Thyroid gland (tissue), 4 donors: ENCODE measurements at places on chromosomes 1 and 21.

DNA sequence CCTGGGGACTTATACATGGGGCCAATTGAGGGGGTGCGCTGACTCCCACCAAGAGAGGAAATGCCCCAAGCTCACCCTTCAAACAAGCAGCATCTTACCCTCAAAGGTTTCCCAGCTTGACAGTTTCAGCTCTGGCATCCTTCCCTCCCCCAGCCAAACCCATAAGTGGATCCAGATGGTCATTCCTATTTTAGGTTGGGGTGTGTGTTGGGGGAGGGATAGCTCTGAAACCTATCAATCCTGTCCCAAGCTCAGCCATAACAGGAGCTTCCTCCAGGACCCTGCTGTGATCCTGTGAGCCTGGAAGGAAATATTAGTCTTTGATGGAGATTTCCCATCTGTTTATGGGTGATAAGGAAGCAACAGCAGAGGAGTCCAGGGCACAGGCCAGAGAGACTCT is 3.4 kb upstream of the TMEM222 start:
- no peak for DNase-seq

GRCh38 chr1:95033843-95034242 is 38.9 kb downstream of the ALG14 start:
- DNase-seq = no peak

- DNase-seq = peak; percentile 12
Measured at GRCh38 chr1:152479792-152480595, 30.6 kb upstream of the LCE5A start.

DNA sequence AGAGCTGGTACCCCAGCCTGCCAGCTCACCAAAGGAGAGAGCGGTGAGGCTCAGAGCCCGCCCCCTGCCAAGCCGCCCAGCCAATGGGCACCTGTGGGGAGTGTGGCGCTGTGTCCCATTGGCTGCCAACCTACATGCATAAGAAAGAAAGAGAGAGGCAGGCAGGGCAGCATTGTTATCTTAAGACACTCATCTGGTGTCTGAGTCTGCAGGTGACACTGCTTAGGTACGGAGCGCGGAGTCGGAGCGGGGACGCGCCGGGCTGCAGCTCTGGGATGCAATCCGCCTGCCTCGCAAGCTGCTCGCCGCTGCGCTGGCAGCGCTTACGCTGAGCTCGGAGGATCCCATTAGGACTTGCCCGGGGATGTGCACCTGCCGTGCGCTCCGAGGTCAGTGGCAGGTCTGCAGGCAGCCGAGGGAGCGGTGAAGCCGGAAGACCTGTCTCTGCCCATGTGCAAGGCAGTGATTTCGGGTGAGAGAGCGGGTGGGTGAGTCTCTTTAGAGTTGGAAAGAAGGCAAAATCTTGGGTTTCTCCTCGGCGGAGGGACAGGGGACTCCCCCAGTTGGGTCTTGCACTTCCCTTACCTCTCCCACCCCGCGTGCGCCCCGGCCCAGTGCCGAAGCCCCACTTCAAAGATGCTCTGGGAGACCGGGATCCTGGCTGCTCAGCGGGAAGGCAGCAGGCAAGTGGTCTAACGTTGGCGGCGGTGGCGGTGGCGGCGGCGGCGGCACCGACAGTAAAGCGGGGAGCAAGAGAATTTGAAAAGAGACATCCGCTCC is at the start of gene BRINP2:
Gene BRINP2 (plus strand): TSS at position 203 of the 780 bp plus-strand sequence. CDS start 58,919 bp downstream, outside the sequence.
- peak; percentile 54 for DNase-seq

DNA sequence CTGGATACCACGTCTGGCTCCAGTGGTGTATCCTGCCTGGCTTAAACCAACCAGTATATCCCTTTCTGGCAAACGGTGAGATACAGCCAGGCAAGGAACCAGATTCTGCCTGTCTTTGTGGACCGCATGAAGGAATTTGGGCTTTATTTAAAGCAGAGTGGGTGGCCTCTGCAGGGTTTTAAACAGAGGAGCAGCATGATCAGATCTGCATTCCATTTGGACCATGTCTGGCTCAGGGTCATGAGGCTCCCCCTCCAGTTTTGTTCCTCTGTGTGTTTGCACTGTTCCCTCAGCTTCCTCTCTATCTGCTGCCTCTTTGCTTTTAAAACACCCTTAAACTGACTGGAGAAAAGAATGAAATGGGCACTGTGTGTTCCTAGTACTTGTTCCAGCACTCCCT is 195.0 kb downstream of the GIPC2 start:
- no peak for DNase-seq

- DNase-seq = no peak
Measured at GRCh38 chr1:63912643-63913042, 138.8 kb downstream of the ROR1 start.

DNA sequence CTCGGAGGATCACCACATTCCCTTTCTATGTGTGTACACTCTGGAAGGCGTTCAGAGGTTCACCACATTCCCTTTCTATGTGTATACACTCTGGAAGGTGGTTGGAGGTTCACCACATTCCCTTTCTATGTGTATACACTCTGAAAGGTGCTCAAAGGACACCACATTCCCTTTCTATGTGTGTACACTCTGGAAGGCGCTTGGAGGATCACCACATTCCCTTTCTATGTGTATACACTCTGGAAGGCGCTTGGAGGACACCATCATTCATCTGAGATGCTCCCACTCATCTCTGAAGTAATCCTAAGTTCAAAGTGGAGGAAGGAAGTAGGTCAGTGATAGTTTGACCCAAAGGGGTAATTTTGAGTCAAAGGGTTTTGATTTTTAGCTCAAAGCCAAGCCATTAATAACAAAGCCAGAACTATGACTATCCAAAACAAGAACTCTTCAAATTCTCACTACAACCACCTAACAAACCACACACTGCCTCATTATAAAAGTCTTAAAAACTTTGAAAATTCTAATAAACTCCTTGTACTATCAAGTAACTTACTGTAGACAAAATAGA is 32.9 kb downstream of the NRIP1 start:
- DNase-seq = no peak

- DNase-seq = no peak
Measured at GRCh38 chr1:109275706-109276345, 7.1 kb downstream of the PSRC1 start.

GRCh38 chr1:13701271-13701640 is 1.3 kb downstream of the PRDM2 start:
- no peak for DNase-seq

- no peak for DNase-seq
Measured at GRCh38 chr1:185578293-185578692, 155.9 kb upstream of the HMCN1 start.

DNA sequence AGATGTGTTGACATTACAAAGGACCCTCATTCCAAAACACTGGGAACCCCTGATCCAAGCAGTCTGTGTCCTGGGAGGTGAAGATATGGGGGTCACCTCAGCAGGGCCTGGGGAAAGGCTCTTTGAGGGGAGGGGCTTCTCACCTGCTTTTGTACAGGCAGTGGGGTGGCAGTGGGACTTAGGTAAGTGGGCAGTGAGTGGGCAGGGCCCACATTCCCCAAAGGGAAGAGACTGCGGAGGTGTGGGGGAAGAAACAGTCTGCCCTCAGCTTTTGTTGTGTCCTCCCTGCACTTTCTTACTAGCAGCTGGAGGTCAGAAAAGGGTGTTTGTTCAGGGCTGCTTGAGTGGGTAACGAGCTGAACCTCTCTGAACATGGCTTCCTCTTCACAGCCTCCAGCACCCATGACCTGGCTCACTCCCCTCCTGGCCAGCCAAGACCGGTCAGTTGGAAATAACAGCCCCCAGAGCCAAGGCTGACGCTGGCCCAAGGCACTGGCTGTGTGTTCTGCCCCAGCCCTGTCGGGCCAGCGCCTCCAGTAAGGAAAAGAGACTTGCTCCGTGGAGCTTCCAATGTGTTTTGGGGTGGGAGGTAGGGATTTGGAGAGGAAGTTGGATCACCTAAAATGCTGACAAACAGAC is 173.5 kb downstream of the PSMG1 start:
- peak; percentile 92 for DNase-seq

DNA sequence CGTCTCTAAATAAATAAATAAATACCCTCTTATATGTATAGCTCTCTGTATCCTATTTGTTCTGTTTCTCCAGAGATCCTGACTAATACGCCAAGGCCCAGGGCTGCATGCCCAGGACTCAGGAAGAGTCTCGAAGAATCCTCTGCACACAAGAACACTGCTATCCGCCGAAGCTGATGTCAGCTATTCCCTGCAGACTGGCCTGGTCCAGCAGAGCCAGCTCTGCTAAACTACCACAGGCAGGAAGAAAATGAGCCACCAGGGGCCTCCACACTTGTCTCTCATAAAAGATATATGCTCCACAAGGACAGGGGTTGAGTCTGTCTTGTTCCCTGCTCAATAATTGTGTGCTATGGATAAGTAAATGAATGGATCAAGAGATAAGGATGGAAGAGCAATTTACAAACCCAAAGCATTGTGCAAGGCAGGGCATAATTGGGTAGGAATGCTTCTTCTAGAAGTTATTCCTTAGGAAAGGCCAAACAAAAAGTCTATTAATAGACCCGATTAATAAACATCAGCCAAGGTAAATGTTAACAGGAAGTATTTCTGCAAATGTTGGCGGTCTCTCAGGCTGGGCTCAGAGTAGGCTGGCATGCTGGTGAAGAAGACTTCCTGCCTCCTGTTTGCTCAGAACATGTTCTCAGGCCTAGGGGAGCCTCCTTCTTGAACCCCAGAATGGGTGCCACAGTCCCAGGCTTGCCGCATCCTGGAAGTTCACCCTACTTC is 26.3 kb upstream of the MAN1C1 start:
- DNase-seq = no peak

- DNase-seq = no peak
Measured at GRCh38 chr1:64046243-64046642, 157.2 kb upstream of the UBE2U start.

DNA sequence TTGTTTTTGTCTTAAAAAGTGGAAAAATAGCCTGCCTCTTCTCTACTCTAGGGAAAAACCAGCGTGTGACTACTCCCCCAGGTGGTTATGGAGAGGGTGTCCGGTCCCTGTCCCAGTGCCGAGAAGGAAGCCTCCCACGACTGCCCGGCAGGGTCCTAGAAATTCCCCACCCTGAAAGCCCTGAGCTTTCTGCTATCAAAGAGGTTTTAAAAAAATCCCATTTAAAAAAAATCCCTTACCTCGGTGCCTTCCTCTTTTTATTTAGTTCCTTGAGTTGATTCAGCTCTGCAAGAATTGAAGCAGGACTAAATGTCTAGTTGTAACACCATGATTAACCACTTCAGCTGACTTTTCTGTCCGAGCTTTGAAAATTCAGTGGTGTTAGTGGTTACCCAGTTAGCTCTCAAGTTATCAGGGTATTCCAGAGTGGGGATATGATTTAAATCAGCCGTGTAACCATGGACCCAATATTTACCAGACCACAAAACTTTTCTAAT is 35.0 kb upstream of the TDRD10 start:
- no peak for DNase-seq

GRCh38 chr1:2232255-2232915 is 4.3 kb downstream of the SKI start:
- DNase-seq = no peak

- no peak for DNase-seq
Measured at GRCh38 chr1:17118706-17119075, 560 bp downstream of the PADI2 start.

DNA sequence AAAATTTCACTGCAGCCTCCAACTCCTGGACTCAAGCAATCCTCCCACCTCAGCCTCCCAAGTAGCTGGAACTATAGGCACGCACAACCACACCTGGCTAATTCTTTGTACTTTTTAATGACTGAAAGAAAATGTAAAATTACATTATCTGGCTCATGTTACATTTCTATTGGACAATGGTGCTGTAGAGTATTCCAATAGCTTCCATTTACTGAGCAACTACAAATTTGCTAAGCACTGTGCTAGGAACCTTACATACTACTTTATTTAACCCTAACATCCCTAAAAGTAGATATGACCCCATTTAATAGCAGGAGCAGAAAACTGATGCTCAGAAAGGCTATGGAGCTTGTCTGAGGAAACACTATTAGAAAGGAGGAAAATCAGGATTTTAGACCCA is 19.7 kb downstream of the SDE2 start:
- DNase-seq = no peak

GRCh38 chr1:207396168-207396746 is 57.9 kb upstream of the CR2 start:
- DNase-seq = no peak

DNA sequence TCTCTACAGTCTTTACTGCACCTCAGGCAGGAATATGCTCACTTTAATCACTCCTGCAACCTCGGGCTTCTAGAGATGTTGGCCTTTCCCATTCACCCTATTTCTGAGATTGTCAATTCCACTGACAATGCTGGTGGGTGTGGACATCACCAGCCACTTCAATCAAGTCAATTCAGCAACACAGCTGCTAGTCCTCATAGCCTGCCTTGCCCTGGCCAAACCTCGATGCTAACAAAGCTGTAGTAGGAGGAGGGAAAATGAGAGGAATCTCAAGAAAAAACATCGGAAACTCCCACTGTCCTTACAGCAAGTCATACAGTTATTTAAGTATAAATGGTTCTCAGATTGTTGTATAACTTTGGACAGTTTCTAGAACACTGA is 155.0 kb downstream of the KCNH1 start:
- no peak for DNase-seq

DNA sequence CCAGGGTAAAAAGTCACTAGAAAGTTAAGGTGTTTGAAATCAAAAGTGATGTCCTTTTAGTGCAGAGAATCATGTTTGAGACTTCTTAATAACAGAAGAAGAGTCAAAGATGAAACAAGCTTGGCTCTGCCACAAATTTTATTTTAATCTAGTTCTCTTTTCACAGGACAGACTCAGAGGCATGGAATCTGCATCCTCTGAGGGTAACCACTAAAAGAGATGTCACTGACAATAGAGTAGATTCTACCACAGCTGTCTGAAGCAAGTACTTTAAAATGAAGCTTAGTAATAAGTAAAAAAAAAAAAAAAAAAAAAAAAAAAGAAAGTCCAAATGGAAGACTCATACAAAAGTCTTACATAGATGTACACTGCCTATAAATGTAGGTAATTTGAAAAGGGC is 519.7 kb upstream of the PRMT6 start:
- no peak for DNase-seq

- DNase-seq = no peak
Measured at GRCh38 chr21:29168891-29169315, 38.5 kb downstream of the MAP3K7CL start.

- DNase-seq = peak; percentile 77
Measured at GRCh38 chr1:156368889-156369684, at the start of gene RHBG. RHBG (plus strand) TSS chr1:156369211; CDS start chr1:156369250, 39 bp downstream.

- DNase-seq = no peak
Measured at GRCh38 chr1:173164686-173165085, 42.4 kb downstream of the TNFSF4 start.

GRCh38 chr1:39951926-39952325 is 3.0 kb upstream of the MFSD2A start:
- DNase-seq = no peak

DNA sequence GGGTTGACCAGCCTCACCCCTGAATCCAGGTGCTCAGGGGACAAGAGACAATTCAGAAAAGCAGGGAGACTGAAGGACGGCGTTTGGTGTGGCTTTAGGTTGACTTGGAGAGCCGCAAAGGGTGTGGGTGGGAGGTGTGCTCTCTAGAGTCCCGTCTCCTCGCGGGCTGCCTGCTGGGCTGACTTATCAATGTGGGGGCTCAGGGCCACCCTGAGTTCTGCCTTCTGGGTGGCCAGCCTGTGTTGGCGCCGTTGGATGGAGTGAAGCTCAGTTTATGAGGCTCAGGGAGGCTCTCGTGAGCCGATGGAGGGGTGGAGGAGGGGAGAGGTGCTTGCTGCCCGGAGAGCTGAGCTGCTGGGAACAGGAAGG is 13.0 kb downstream of the GPR137B start:
- DNase-seq = no peak

GRCh38 chr1:32716312-32717148 is 14.0 kb upstream of the SYNC start:
- peak; percentile 100 for DNase-seq

GRCh38 chr1:225425201-225425786 is 2.5 kb downstream of the LBR start:
- no peak for DNase-seq

GRCh38 chr1:200262326-200262965 is 147.4 kb downstream of the ZNF281 start:
- DNase-seq = no peak

- DNase-seq = no peak
Measured at GRCh38 chr21:32340863-32341848, 42.5 kb downstream of the MRAP start.
